ENCODE measurements at places on chromosomes 12 and 14.

DNA sequence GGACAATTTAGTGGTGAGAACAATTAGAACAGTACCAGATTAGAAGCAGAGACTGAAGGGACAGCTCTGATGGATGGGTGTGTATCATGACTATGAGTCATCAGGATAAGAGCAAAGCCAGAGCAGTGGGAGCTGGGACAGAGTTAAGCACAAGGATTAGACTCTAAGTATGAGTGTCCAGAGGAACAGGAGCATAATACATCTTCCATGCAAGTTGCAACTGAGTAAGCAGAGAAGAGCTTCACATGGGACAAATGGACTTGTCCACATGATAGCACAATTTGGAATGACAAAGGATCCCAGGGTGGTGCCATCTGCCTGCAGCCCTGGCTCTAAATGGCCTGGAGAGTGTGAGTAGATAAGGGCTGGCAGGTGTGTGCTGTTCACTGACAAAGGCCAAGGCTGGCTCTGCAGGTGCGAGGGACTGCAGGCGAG lies 226.4 kb upstream of the CAND1 start:
- DNase-seq: peak; percentile 23

DNA sequence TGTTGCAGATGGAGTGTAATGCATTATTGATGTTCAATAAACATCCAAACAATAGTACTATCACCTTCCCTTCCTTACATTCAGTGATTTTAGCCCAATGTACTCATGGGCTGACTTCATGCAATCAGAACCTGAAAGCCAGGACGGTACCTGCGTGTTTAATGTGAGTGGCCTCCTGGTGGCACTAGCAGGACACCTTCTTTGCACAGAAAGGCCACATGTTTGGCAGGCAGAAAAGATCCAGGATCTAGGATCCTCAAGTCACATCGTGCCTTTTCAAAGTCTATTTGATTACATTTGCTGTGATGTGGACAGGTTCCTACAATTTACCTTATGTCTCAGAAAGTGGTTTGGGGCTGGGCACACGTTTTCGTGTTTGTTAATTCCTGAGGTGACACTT lies 82.9 kb downstream of the NEDD1 start:
- DNase-seq: no peak

DNA sequence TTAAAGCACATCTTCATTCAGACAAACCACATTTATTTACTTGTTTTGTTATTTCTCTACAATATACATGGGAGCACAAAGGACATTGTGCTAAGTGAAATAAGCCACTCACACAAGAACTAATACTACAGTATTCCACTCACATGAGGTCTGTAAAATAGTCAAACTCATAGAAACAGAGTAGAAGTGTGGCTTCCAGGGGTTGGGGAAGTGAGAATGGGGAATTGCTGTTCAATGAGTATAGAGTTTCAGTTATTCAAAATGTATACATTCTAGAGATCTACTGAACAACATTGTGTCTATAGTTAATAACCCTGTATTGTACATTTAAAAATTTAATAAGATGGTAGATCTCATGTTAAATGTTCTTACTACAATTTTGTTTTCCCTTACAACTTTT lies 88.8 kb downstream of the ATXN7L3B start:
- DNase-seq: no peak

- DNase-seq: no peak
These were observed 229.1 kb upstream of the OR4E1 start for GRCh38 chr14:21902561-21903181.

GRCh38 chr12:98823012-98823411 lies 177.9 kb downstream of the APAF1 start:
- no peak for DNase-seq

GRCh38 chr14:56147986-56148901 lies 30.0 kb downstream of the PELI2 start:
- no peak for DNase-seq

DNA sequence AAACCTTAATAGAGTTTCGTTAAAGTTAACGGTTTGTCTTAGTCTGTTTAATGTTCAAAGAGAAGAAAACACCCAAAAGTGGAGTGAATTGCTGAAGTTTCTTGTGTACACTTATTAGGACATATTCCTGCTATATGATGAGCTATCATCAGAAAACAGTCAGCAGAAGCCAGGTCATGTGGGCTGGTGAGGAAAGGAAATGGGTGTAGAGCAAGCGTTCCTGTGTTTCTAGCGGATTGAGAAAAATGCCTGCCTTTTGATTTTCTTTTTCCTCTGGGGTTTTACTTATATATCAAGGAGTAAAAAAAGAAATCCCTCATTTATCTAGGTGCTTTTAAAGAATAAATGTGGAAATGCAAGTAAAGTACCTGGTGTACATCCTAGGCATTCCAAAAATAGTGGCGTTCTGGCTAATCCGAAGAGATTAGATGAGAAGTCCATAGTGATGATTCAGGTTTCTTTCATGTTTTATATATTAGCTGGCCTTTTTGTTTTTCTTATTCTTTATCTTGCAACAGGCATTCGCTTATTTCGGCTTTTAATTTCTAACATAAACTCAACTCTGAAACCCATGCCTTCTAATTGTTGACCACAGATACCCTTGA lies 50.7 kb downstream of the FLRT2 start:
- DNase-seq: no peak

GRCh38 chr12:113180333-113180732 lies 4.9 kb downstream of the DDX54 start:
- DNase-seq: no peak

- DNase-seq: no peak
These were observed 194.2 kb upstream of the ABCD2 start for GRCh38 chr12:39813776-39814175.

GRCh38 chr14:51855234-51855633 lies 5.2 kb upstream of the GNG2 start:
- DNase-seq: no peak

GRCh38 chr12:69331519-69331908 lies 16.7 kb upstream of the LYZ start:
- no peak for DNase-seq

DNA sequence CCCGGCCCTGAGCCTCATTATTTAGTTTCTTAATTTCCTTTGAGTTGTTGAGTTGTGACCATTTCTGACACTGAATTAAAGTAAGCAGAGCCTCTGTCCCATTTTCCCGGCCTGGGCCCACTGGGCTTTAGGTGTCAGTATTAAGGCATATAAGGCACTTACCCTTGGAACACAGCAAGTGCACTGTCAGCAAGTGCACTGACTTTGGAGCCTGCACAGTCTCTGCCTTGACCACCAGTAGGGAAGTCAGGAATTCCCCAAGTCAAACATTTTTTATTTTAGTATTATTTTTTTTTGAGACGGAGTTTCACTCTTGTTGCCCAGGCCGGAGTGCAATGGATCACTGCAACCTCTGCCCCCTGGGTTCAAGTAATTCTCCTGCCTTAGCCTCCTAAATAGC lies 56.6 kb downstream of the MAX start:
- DNase-seq: no peak

DNA sequence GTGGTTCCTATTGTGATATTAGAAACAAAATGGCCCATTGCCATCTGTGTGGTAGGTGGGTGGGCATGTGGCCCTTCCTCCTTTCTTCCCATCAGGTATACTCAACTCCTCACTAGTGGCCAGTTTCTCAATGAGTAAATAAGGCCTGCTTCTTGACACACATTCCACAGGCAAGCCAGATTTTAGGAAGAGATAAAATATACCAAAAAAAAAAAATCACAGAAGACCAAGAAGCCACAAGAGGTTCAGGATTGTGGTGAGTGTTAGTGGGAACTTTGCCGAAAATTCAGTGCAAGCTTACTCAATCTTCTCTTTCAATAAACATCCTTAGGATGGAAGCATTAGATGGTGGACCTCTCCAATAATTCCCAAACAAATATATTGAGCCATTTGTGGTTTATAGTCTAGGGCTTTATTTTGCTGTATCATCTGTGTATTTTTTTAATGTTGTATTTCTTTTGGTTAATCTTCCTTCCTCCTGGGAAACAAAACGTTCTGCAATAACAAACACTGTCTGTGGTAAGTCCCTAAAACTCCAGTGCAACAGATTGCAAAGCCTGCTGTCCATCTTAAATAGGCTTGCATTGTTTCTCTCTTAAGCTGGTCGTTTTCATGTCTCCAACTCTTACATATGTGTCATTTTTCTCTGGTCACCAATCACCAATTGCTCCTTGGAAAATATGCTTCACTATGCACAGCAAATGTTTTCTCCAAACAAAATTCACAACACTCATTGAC lies 289.9 kb upstream of the KITLG start:
- no peak for DNase-seq

DNA sequence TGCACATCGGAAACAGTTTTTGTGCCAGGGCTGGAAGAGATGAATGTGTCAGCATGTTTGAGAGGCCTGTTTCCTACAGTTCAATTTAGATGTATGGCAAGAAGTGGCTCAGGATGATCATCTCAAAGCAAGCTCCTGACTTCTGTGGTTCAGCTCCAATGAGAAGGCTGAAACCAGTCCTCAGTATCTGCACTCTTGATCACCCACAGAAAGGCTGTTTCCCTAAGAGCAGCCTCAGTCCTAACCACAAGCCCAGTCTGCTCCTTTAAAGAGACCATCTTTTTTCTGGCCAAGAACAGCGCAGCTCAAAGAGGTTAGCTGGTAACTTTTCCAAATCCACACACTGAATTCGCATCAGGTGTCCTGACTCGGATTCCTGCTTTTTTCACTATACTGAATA lies 19.2 kb downstream of the CSRP2 start:
- DNase-seq: no peak

DNA sequence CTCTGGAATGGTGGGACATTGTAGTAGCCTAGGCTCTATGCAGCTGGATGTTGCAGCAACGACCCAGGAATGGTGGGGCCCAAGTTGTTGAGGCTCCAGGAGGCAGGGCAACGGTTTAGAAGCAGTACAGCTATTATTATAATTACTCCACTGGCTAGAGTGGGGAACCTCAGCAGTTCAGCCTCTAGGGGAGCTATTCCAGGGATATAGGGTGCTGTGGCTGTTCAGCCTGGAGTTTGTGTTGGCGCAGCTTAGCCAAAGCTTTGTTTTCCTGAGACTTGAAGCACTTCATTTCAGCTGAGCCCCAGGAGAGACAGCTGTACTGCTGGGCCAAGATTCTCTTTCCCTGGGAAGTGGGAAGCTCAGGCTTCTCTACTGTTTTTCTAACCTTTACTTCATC lies 1023.0 kb upstream of the ATXN7L3B start:
- no peak for DNase-seq

GRCh38 chr12:85356596-85357385 lies 76.8 kb downstream of the ALX1 start:
- DNase-seq: no peak

- DNase-seq: no peak
These were observed 69.5 kb downstream of the GPR135 start for GRCh38 chr14:59395672-59396071.

DNA sequence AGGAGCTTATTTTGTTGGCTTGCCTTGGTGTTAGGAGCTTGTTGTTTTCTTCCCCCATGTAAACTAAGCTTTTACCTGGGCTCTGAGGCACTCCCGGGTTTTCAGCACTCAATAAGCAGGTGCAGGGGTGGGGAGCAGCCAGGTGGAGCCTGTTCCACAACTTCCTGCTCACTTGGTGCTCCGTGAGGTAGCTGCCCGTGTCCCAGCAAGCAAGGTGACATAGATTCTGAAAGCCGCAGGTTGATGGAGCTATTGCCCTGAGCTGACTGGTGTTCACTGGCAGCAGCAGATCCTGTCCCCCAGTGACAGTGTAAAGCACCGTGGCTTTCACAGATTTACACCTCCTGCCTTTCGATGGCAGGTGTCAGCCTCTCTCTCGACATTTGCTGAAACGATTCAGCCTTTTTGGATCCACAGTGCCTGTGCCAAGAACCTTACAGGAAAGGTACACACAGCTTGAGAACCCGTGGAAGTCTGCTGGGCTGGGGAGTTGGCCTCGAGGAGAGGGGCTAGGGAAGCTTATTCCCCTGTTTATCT lies 295.7 kb upstream of the FKBP4 start:
- DNase-seq: no peak

DNA sequence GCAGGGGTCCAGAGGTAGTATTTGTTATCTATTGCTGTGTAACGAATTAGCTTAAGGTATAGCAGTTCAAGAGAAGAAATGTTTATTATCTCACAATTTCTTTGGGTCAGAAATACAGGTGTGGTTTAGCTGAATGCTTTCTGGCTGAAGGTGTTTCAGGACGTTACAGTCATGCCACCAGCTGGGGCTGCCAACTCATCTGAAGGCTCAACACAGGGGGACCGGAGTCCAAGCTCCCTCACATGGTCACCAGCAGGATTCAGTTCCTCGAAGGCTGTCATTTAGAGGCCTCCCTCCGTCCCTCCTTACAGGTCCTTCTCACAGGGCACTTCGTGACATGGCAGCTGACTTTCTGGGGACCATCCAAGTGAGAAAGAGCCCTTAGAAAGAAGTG lies 37.5 kb upstream of the SINHCAF start:
- no peak for DNase-seq

DNA sequence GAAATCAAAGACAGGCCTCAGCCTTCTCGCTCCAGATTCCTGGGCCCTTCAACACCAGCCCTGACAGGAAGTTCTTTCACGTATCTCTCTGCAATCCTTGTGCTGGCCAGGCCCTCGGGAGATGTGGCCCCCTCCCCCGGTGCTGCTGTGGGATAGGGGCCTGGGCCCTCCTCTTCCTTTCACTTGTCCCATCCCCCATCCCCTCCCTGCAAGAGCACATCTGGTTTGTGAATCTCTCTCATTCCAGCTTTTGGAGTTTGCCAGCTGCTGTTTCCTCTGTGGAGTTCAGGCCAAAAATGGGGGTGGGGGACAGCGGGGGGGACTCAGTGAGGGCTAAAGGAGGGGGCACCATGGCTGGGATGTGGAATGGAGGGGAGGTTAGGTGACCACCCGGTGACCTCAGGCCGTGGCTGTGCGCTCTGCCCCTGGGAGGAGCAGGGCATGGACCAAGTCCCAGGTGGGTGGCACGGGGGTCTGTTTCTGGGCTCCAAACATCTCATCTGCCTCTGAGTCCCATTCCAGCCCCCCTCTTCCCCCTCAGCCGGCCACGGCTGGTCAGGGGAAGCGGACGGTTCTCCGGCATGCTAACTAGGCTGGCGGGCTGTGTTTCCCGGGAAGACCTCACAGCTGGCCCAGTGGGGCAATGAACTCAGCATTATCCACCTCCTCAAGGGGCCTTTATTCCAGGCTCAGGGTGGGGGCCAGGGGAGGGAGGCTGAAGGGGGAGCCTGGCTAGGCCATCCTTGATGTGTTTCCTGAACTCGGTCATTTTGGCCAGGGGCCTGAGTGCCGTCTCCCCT lies 7.4 kb downstream of the LRP1 start:
- no peak for DNase-seq

- no peak for DNase-seq
These were observed 76.4 kb downstream of the LRRC74A start for GRCh38 chr14:76902591-76902990.

- DNase-seq: no peak
These were observed 143.5 kb downstream of the SCARB1 start for GRCh38 chr12:124720004-124720680.

DNA sequence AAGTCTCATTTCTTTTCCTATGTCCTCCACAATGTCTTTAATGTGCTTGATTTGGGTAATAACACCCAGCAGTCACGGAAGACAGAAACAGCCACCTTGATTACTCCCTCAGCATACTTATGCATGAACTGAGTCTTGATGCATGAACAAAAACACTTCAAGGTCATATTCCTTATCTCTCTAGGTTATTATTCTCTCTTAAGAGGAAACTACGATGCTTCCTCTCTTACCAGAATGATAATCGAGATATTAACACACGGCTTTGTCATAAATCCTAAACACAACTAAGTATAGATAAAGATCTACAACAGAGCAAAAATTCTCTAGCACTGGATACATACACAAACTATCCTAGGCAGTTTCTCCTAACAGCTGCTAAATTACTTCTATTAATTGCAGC lies 583.5 kb upstream of the ATP2B1 start:
- no peak for DNase-seq
